Right lobe of liver (tissue), 6 donors: ENCODE measurements at places on chromosomes 11 and 22. TPM values are rescaled to one million over a fixed set of nuclear protein-coding genes. Genes with fewer than 3 reads are reported as not detected.

Gene KCNQ1OT1
- total RNA-seq, result 1.7 TPM

Gene SMC1B
- total RNA-seq, result not detected

Gene TMEM45B
- 11.4 TPM for total RNA-seq

Gene ADAMTS8
- total RNA-seq, result not detected

Gene CNTF
- 0.58 TPM for total RNA-seq

Gene ABTB2
- 10.2 TPM for total RNA-seq

DNA sequence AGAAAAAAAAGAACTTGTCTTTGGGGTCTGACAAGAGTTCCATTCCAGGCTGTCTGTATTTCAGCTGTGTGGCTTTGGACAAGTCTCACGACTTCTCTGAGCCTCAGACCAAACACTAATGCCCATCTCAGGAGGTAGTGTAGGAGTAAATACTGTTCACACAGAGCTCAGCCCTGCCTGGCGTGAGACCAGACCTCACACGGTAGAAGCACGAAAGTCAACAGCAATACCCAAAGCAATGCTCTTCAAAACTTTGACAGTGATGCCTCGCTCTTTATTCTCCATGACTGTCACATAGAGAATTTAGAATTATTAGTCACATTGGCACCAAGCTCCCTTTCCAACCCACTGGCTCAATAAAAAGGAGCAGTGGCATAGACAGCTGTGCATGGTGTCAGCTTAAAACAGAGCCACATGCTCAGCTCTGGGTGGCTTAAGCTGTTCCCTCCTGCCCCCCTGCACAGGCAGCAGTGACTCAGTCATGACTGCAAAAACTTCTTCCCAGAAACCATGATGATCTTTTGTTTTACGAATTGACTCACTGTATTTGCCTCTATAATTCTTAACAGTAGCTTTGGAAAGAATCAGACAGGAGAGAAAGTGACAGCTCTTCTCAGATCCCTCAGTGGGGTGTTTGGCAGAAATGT lies 74.0 kb upstream of the PHF21B start:
- H3K4me1 ChIP-seq, result no peaks in the 10 kb centered on the region
- H3K36me3 ChIP-seq, result no peaks in the 10 kb centered on the region
- no peak for DNase-seq

- no peak overlapping the region for H3K4me3 ChIP-seq
- peak; percentile 35 for DNase-seq
- no peaks in the 10 kb centered on the region for H3K27me3 ChIP-seq
- no peaks in the 10 kb centered on the region for H3K4me1 ChIP-seq
These were observed 17.4 kb downstream of the LRRC32 start for GRCh38 chr11:76653012-76653673.

- H3K27me3 ChIP-seq, result no peaks in the 10 kb centered on the region
- no peaks in the 10 kb centered on the region for H3K4me1 ChIP-seq
- no peak for DNase-seq
- H3K4me3 ChIP-seq, result no peak overlapping the region
- peak overlapping the region; percentile 85 for H3K27ac ChIP-seq
These were observed 12.5 kb downstream of the NNMT start for GRCh38 chr11:114308689-114309089.

GRCh38 chr11:130219148-130219547 lies 59.6 kb downstream of the ST14 start:
- H3K27ac ChIP-seq, result no peak overlapping the region
- no peaks in the 10 kb centered on the region for H3K36me3 ChIP-seq
- H3K4me3 ChIP-seq, result no peak overlapping the region
- no peaks in the 10 kb centered on the region for H3K27me3 ChIP-seq

DNA sequence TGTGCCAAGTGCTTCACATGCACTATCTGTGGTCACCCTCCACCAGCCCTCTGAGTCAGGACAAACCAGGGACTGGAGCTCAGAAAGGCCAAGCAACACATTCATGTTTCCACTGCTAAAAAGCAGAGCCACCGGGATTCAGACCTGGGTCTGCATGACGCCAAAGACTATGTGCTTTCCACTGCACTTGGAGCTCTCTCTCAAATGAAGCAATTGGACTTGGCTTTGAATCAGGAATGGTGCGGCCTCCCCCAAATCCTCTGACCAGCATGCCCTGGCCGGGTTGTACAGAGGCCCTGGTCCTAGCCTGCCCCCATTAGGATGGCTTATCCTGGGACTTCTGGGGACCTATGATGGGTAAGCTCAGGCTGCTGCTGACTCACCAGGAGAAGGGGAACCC lies 80.7 kb downstream of the PKNOX2 start:
- no peaks in the 10 kb centered on the region for H3K27me3 ChIP-seq
- no peak overlapping the region for H3K27ac ChIP-seq
- no peak for DNase-seq
- H3K4me1 ChIP-seq, result no peaks in the 10 kb centered on the region
- no peak overlapping the region for H3K4me3 ChIP-seq
- H3K36me3 ChIP-seq, result no peaks in the 10 kb centered on the region

- H3K36me3 ChIP-seq, result peaks cover 9% of the 10 kb centered on the region
- no peak overlapping the region for H3K4me3 ChIP-seq
- H3K27ac ChIP-seq, result no peak overlapping the region
- DNase-seq, result no peak
- no peaks in the 10 kb centered on the region for H3K4me1 ChIP-seq
- H3K27me3 ChIP-seq, result no peaks in the 10 kb centered on the region
These were observed 4.3 kb downstream of the LRRC51 start for GRCh38 chr11:72084965-72085364.

GRCh38 chr11:94494126-94494680 lies 419 bp downstream of the ANKRD49 start:
- H3K4me3 ChIP-seq, result peak overlapping the region; percentile 87
- peak overlapping the region; percentile 45 for H3K27ac ChIP-seq
- no peak for DNase-seq
- peaks cover 7% of the 10 kb centered on the region for H3K36me3 ChIP-seq

DNA sequence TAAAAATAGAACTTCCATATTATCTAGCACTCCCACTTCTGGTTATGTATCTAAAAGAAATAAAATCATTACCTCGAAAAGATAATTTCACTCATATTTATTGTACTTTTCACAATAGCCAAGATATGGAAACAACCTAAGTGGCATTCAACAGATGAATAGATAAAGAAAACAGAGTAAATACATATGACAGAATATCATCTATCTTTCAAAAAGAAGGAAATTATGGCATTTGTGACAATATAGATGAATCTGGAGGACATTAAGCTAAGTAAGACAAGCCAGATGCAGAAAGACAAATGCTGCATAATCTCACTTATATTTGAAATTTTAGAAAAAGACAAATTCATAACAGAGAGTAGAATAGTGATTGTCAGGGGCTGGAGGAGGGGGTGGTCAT lies 590.0 kb upstream of the ANO3 start:
- no peak overlapping the region for H3K27ac ChIP-seq
- no peaks in the 10 kb centered on the region for H3K36me3 ChIP-seq
- no peaks in the 10 kb centered on the region for H3K27me3 ChIP-seq
- no peak overlapping the region for H3K4me3 ChIP-seq
- H3K4me1 ChIP-seq, result no peaks in the 10 kb centered on the region

DNA sequence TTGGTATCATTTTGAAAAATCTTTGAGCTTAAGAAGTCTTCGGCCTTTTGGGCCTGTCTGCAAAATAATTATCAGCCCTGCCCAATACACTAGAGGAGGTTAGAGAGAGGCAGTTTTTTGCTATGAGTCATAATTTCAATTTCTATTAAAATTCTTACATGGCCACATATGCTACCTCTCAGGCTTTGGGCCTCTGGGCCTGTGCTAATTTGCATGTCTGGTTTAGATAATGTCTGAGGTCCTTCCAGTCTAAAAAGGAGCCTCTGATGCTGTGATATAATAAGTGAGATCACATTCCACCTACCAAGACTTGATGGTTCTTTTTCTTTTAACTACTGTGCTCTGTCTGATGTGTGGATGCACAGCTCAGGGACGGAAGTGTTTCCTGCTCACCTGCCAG lies 70.8 kb downstream of the KCNJ1 start:
- no peaks in the 10 kb centered on the region for H3K36me3 ChIP-seq
- no peak overlapping the region for H3K4me3 ChIP-seq
- no peaks in the 10 kb centered on the region for H3K4me1 ChIP-seq
- DNase-seq, result no peak
- no peak overlapping the region for H3K27ac ChIP-seq
- no peaks in the 10 kb centered on the region for H3K27me3 ChIP-seq

GRCh38 chr22:38696606-38697424 lies 3.9 kb downstream of the JOSD1 start:
- no peaks in the 10 kb centered on the region for H3K27me3 ChIP-seq
- no peak for DNase-seq
- peak overlapping the region; percentile 27 for H3K27ac ChIP-seq
- H3K4me3 ChIP-seq, result no peak overlapping the region
- no peaks in the 10 kb centered on the region for H3K36me3 ChIP-seq

- H3K4me3 ChIP-seq, result no peak overlapping the region
- DNase-seq, result no peak
- H3K27ac ChIP-seq, result no peak overlapping the region
- H3K27me3 ChIP-seq, result no peaks in the 10 kb centered on the region
These were observed 102.9 kb downstream of the USP35 start for GRCh38 chr11:78291503-78292108.

- H3K4me3 ChIP-seq, result no peak overlapping the region
- no peak for DNase-seq
- H3K36me3 ChIP-seq, result no peaks in the 10 kb centered on the region
- H3K27me3 ChIP-seq, result no peaks in the 10 kb centered on the region
- H3K4me1 ChIP-seq, result no peaks in the 10 kb centered on the region
These were observed 66.7 kb upstream of the CAPRIN1 start for GRCh38 chr11:33984682-33985389.

DNA sequence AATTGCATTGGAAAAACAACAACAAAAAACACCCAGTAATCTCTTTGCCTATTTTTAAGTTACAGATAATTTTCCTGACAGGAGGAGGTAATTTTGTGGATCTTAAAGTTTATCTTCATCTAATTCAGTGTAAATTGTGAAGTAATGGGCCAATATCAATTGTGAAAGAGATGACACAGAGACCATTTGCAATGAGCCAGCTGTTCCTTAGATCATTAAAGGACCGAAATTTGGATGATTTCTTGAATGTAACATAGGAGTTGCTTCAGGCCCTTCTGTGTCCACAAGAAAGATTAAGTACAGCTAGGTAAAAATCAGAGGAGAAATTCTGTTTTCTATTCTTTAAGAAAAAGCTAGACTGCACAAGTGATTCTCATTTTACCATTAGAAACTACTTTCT lies 718.5 kb upstream of the ANO3 start:
- H3K36me3 ChIP-seq, result no peaks in the 10 kb centered on the region
- H3K27ac ChIP-seq, result no peak overlapping the region
- H3K27me3 ChIP-seq, result no peaks in the 10 kb centered on the region
- H3K4me1 ChIP-seq, result no peaks in the 10 kb centered on the region
- DNase-seq, result no peak
- no peak overlapping the region for H3K4me3 ChIP-seq

- H3K27me3 ChIP-seq, result no peaks in the 10 kb centered on the region
- H3K27ac ChIP-seq, result no peak overlapping the region
- H3K4me1 ChIP-seq, result no peaks in the 10 kb centered on the region
- no peak overlapping the region for H3K4me3 ChIP-seq
These were observed 184.2 kb downstream of the SBF2 start for GRCh38 chr11:10109806-10110205.

DNA sequence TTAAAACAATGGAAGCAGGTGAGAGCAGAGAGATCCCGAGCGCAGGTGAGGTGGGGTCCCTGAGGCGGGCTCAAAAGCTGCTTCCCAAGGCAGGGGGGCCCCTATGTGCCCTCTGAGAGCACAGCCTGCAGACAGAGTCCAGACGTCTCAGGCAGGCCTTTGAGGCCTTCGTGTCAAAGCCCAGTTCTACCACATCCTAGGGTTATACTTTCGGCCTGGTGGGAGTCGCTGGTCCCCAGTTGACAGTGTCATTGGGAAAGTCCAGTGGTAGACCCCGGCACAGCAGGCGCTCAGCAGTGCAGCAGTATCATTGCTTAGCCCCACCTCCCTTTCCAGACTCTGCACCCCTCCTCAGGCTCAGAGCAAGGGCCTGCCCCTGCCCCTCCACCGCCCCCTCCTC lies 9.1 kb downstream of the LINC01488 start:
- DNase-seq, result peak; percentile 37
- no peaks in the 10 kb centered on the region for H3K36me3 ChIP-seq
- H3K4me1 ChIP-seq, result no peaks in the 10 kb centered on the region
- no peak overlapping the region for H3K4me3 ChIP-seq

GRCh38 chr11:1572197-1573076 lies at the start of gene DUSP8:
Gene DUSP8 (minus strand): TSS chr11:1572271. CDS start chr11:1565826, 6,445 bp downstream.
- peak; percentile 90 for DNase-seq
- peaks cover 19% of the 10 kb centered on the region for H3K4me1 ChIP-seq
- peak within 1 kb of the TSS; percentile 40 for H3K27ac ChIP-seq
- no peaks in the 10 kb centered on the region for H3K36me3 ChIP-seq
- no peaks in the 10 kb centered on the region for H3K27me3 ChIP-seq

DNA sequence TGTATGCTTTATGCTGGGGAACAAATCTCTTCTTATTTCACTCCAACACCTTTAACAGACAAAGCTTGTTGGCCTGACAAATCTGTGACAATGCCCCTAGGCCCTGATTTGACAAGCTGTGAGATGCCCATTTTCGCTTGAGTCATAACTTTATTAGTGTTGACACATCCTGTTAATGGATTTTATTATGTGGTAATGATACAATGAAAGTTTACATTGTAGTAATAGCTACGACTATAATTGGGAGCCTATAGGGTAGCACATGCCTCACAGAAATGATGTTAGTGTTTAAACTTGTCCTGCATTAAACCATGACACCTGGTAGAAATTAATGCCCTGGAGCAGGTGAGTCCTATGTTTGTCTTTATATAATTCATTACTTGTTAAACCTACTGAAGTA lies 3.3 kb upstream of the MMP10 start:
- no peak overlapping the region for H3K4me3 ChIP-seq
- H3K4me1 ChIP-seq, result no peaks in the 10 kb centered on the region
- no peaks in the 10 kb centered on the region for H3K36me3 ChIP-seq

DNA sequence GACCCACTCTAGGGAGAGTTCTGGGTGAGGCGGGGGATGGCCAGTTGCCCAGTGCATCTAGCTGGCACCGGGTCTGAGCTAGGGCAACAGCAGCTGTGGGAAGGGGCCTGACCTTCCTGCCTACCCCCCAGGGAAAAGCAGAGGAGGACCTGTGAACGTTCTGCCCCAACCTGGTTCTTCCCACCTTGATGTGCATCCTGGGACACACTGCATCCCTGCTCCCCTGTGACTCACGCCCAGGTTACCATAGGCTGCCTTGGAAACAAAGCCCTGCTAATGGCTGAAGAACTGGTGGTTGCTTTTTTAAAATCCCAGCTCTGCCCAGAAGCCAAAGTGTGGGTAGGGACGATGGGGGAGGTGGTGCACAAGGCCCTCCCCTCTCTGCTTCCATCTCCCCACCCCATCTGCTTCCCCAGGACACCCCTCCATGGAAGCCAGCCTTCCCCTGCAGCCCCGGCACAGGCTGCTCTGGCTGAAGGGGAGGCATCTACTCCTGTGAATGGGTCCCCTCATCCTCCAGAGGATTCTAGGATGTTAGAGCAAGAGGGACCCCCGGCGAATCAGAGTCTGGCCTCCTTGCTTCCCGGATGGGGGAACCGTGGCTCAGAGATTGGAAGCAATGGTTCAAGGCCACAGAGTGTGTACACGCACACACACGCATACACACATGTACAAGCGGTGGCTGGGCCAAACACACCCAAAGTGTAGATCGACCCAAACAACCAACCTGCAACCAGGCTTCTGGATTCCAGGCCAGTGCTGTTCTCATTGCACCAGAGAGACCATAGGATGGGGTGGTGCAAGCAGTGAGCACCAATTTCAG lies 7.6 kb upstream of the C11orf96 start:
- no peaks in the 10 kb centered on the region for H3K36me3 ChIP-seq
- no peaks in the 10 kb centered on the region for H3K27me3 ChIP-seq
- no peak overlapping the region for H3K4me3 ChIP-seq
- DNase-seq, result no peak
- H3K27ac ChIP-seq, result no peak overlapping the region

- H3K27ac ChIP-seq, result no peak overlapping the region
- no peak overlapping the region for H3K4me3 ChIP-seq
- H3K36me3 ChIP-seq, result no peaks in the 10 kb centered on the region
- H3K4me1 ChIP-seq, result peaks cover 4% of the 10 kb centered on the region
- no peak for DNase-seq
- H3K27me3 ChIP-seq, result no peaks in the 10 kb centered on the region
These were observed 48.5 kb upstream of the PPP2R1B start for GRCh38 chr11:111814557-111815320.
